Activated T-cell treated with anti-CD3 and anti-CD28 coated beads, Interleukin-2, amount 50 U/mL, for 72 hours (primary cell): ENCODE measurements at places on chromosomes 16 and 17.
A peak's percentile ranks its signal among the peaks of the same experiment; 100 is the strongest.

DNA sequence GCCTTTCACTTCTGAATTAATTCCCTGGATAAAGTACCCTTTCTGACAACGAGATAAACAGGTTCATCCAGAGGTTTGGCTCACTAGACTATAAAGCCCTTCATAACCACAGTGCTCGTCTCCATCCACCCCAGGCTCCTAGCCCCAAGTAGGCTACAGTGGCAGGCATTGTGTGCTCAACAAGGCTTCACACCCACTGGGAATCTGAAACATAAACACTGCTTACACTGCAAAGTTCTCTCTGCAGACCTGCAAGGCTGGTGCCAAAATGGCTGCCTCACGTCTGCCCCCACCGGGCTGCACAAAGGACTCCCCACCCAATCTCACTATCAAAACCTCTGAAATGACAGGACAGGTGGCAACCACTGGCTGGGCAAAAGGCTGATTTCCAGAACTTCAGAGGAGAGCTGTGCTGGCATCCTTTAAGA, 5.1 kb upstream of the HLF start:
- DNase-seq, result no peak

DNA sequence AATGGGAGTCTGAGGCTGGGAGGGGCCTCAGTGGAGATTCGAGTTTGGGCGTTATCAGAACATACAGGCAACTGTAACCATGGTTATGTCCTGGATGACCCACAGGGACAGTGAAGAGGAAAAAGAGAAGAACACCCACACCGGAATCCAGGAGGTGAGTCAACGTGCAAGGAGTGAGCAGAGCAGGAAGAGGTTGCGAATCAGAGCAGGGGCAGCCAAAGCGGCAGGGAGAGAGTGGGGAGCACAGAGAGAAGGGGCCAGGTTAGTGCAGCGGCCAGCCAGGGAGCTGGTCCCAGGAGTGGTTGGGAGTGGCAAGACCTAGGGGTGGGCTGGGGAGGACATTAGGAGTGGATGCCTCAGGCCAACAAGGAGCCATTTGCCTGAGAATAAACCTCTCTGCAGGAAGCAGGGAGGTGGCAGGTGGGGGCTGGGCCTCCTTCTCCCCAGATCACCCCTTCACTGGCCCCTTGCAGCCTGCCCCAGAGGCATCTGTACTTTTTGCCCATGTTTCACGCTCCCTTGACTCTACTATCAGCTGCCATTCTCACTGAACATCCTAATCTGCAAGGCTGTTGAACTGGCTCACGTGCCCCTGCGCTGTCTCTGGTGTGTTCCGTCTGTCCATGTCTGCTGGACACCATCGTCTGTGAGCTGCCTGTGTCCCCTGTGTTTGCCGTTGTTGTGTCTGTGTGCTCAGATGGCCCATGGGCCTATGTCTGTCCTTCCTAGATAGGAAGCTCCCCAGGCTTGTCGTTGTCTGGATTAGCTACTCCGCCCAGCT, 5.1 kb downstream of the KRT13 start:
- DNase-seq, result no peak

DNA sequence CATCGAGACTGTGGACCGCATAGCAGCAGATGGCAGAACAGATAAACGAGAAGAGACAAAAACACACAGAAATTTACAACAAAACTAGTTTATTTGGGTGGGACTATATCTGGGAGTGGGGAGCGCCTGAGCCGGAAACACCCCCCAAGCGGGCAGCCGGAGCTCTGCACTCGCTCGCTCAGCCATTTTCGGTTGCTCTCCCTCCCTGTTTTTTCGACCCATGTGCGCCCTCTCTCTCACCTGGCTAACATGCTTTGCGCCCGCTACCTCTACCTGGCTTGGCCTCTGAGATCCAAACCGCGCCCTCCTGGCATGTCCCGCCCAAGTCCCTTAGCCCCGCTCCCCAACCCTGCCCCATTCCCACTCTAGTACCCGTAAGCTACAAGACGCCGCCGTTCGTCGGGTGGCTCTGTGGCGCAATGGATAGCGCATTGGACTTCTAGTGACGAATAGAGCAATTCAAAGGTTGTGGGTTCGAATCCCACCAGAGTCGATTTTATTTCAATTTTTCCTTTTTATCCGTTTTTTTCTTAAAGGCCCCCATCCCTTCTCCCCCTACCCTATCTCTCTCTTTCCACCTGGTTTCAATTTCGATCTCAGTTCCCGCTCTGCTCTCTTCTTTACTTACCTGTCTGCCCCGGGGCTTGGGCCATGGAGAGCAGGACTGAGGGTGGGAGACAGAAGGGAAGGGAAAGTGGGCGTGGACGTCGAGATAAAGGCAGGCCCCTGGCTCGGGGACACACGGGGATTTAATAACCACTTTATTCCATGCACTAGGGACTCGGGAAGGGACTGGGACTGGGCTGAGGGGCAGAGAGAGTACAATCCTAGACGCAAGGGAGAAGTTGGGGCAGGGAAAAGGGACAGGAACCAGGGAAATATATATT, 2.4 kb upstream of the ALOXE3 start:
- peak; percentile 80 for DNase-seq

DNA sequence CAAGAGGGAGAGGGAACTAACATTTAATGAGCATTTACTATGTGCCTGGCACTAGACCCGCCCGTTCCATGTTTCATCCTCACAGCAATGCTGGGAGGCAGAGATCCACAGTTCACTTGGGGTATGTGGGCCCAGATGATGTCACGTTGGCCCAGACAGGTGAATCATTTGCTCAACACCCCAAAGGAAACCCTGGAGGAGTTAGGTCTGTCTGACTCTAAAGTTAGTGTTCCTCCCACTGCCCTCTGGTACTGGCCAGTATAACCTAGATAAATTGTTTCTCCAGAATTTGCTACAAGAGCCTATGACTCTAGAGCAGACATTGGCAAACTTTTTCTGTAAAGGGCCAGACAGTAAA, 164.6 kb downstream of the VPS53 start:
- DNase-seq, result no peak

GRCh38 chr16:83837566-83837965, 29.8 kb downstream of the HSBP1 start:
- DNase-seq, result no peak

GRCh38 chr16:3756113-3756512, 38.8 kb upstream of the TRAP1 start:
- DNase-seq, result no peak

GRCh38 chr17:4262703-4263102, 1.1 kb downstream of the ANKFY1 start:
- no peak for DNase-seq

- no peak for DNase-seq
These were observed 121.4 kb downstream of the ZNF778 start for GRCh38 chr16:89338863-89339262.

- DNase-seq, result no peak
These were observed 20.4 kb downstream of the CASKIN1 start for GRCh38 chr16:2176047-2176446.

DNA sequence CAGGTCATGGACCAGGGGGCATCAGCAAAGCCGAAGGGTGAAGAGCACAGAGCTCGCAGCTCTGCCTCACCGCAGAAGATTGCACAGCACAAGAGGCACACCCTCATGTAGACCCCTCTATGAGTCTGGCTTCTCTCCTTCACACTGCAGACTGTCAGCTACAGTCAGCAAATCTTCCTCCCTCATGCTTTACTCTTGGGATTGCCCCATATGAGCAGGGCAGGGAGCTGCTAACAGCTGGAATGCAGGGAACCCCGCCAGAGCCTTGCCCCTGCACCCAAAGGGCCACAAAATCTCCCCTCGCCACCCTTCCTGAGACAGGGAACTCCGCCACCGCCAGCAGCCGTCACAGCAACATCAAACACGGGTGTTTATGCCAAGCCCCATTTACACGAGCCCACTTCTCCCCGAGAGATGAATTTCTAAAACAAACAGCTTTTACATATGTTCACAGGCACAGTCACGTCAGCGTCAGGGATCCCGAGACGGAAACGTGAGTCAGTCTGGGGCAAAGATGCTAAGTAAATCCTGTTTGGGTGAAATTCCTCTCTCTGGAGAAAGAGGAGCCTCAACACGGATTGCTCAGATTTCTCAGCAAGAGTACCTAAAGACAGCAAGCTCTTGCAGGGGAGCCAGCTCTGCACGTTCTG, 121.9 kb downstream of the CDYL2 start:
- DNase-seq, result no peak

GRCh38 chr16:84442416-84443145, 61.9 kb downstream of the MEAK7 start:
- DNase-seq, result no peak

- peak; percentile 55 for DNase-seq
These were observed 45.9 kb downstream of the SLC6A2 start for GRCh38 chr16:55701442-55702319.

- DNase-seq, result peak; percentile 96
These were observed at the start of gene MIEF2 for GRCh38 chr17:18260332-18261145. Gene MIEF2, plus strand, starts transcription at chr17:18260662. Its CDS starts 2,059 bp downstream, at chr17:18262721.

DNA sequence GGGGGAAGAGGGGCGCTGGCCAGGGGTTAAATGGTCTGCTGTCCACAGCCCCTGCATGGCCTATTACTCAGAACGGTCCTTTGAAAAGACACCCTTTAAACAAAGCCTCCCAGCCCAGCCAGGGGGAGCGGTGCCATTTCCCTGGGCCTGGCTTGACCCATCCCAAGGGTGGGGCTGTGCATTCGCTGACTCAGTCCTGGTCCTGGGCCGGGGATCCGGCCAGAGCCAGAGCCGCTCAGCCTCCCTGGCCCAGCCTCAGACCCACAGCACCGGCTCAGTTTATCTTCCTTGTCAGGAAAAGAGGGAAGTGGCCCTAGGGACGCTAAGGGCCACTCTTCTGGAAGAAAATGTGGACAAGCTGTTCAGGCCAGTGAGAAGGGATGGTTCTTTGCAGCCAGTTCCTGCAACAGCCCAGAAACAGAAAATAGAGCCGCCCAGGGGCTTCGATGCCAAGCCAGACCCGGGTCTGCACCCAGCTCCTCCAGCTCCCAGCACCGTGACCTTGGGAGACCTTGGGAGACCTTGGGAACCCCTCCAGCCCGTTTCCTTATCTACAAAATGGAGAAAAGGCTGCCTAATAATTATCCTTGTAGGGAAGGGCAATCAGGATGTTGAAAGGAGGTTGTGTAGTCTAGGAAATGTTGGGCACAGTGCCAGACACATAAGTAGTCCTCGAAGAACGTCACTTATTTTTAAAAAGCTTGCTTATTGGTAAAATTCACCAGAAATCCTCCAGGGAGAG, 82.5 kb downstream of the ZDHHC7 start:
- DNase-seq, result no peak

GRCh38 chr16:55047903-55048497, 117.3 kb downstream of the IRX5 start:
- DNase-seq, result no peak

DNA sequence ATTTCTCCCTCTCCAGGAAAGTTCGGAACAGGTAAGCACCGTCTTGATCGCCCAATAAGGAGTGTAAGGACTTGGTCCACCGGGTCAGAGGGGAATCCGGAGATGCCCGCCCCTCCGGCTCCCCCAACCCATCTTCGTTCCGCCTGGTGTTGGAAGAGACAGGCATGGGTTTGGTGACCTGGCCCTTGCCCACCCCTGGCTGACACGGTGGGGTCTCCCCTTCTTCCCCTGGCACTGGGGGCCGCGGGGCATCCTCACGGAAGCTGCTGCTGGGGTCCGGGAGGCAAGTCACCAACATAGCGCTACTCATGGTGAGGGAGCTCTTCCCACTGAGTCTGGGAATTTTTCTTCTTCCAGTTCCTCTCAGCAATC, 3.2 kb downstream of the AXIN2 start:
- DNase-seq, result no peak

GRCh38 chr16:5056352-5056751, 9.4 kb downstream of the C16orf89 start:
- DNase-seq, result peak; percentile 57

GRCh38 chr16:70746040-70746707, 54.8 kb downstream of the VAC14 start:
- DNase-seq, result peak; percentile 22

- no peak for DNase-seq
These were observed 325.4 kb downstream of the SEC14L1 start for GRCh38 chr17:77466140-77466539.

GRCh38 chr16:86768228-86768791, 190.0 kb downstream of the FOXL1 start:
- no peak for DNase-seq
